ENCODE measurements at places on chromosomes 7 and 10.

GRCh38 chr7:54183055-54183454, 359.1 kb upstream of the VSTM2A start:
- DNase-seq, result no peak

GRCh38 chr10:33612551-33612950, 278.1 kb upstream of the NRP1 start:
- DNase-seq, result no peak

- no peak for DNase-seq
These were observed 647.0 kb downstream of the KCNMA1 start for GRCh38 chr10:76990561-76990960.

GRCh38 chr10:48672596-48673265, 11.9 kb upstream of the WDFY4 start:
- no peak for DNase-seq

DNA sequence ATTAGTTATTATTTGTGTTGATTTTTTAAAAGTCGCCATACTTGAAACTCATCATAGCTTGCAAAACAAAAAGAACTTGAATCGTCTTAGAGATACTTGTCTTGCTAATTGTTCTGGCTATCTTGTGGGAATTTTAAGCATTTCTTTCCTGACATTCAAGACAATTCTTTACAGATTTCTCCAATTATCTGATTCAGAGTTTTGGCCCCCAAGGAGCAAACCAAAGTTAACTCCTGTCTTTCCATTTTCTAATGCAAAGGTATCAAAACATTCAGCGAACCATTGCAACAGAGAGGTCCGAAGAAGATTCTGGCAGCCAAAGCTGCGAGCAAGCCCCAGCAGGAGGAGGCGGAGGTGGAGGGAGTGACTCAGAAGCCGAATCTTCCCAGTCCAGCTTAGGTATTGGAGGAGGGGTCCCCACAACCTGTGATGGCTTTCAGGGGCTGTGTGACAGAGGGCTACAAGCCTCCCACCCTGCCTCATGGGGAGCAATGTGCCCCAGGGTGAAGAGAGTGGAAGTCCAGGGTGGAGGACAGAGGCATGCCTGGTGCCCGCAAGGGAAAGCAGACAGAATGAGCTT, 119.4 kb upstream of the STK17A start:
- DNase-seq, result no peak

All from GM12892 (cell line).